ENCODE measurements at places on chromosomes 3 and 15.

DNA sequence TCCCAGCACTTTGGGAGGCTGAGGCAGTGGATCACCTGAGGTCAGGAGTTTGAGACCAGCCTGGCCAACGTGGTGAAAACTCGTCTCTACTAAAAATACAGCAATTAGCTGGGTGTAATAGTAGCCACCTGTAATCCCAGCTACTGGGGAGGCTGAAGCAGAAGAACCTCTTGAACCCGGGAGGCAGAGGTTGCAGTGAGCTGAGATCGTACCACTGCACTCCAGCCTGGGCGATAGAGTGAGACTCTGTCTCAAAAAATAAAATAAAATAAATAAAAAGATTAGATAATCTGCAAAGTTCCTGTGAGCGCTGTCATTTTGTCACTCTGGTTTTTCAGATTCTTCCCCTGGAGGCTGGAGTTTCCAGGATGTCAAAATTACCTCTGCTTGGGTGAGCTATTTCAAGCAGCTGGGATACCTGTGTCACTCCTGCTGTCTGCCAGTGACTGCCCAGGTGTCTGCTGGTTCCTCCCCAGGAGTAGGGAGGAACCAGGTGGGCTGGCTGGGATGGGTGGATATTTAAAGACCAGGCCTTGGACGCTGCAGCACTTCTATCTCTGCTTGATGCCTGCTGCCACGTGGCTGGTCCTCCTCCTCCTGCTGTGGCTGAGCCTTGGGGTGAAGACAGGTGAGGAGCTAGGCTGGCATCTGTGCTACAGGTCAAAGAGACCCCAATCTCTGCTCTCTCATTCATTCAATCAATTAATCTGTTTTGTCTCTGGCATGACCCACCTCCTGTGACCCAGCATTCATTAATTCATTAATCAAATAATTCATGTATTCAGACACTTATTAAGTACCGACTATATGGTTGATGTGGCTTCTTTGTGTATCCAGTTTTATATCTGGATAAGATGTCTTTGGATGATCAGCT lies 19.5 kb upstream of the MUC20 start:
- H3K27ac ChIP-seq: no peak overlapping the region
- H3K4me3 ChIP-seq: no peak overlapping the region
- no peaks in the 10 kb centered on the region for H3K27me3 ChIP-seq
- no peak for DNase-seq
- H3K4me1 ChIP-seq: peaks cover 13% of the 10 kb centered on the region

DNA sequence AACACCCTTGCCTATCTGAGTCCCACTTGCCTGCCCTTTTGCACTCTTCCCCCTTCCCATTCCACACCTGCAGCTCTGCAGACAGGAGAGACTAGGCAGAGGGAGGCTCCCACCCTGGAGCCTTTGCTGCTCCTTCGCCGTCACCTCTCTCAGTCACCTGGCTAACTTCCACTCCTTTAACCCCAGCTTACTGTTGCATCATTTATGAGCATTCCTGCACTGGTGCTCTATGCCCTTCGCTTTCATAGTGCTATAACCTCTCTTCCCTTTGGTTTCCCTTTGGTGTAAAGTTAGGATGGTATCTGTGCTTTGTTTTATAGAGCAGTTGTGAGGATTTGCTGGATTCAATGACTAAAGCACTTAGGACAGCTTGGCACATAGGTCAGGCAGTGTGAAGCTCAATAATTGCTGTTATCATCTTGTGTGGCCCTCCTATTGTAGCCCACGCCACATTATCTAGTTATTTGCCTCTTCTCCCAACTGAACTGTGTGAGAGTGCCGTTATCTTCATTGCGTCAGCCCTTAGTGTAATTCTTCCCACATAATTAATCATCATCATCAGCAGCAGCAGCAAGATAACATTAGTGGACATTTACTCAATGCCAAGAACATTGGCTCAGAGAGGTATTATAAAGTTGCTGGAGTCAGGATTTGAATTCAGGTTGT lies 253.9 kb downstream of the CACNA2D3 start:
- DNase-seq: no peak
- H3K4me3 ChIP-seq: no peak overlapping the region
- no peak overlapping the region for H3K27ac ChIP-seq
- no peaks in the 10 kb centered on the region for H3K27me3 ChIP-seq

GRCh38 chr15:101657968-101658784 lies 6.0 kb upstream of the TM2D3 start:
- no peaks in the 10 kb centered on the region for H3K27me3 ChIP-seq
- no peaks in the 10 kb centered on the region for H3K4me1 ChIP-seq
- H3K36me3 ChIP-seq: no peaks in the 10 kb centered on the region
- H3K27ac ChIP-seq: no peak overlapping the region
- H3K4me3 ChIP-seq: no peak overlapping the region

DNA sequence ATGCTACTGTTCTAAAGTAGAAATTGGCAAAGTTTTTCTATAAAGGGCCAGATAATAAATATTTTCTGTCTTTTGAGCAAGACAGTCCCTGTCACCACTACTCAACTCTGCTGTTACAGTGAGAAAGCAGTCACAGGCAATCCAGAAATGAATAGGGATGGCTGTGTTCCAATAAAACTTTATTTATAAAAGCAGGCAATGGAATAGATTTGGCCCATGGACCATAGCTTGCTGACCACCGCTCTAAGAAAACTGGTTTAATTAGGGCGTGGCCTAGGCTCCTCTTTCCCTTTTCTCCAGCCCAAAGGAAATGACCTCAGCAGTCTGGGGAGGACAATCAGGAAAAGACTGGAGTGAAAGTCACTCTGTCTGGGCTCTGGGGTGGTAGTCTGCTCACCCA lies 183.8 kb downstream of the MEGF11 start:
- no peaks in the 10 kb centered on the region for H3K27me3 ChIP-seq
- H3K36me3 ChIP-seq: no peaks in the 10 kb centered on the region
- H3K27ac ChIP-seq: no peak overlapping the region
- peak; percentile 37 for DNase-seq

GRCh38 chr15:53843869-53844569 lies 84.6 kb upstream of the WDR72 start:
- DNase-seq: no peak
- no peaks in the 10 kb centered on the region for H3K36me3 ChIP-seq
- H3K4me1 ChIP-seq: peaks cover 2% of the 10 kb centered on the region
- H3K27ac ChIP-seq: no peak overlapping the region
- H3K27me3 ChIP-seq: no peaks in the 10 kb centered on the region
- H3K4me3 ChIP-seq: no peak overlapping the region

DNA sequence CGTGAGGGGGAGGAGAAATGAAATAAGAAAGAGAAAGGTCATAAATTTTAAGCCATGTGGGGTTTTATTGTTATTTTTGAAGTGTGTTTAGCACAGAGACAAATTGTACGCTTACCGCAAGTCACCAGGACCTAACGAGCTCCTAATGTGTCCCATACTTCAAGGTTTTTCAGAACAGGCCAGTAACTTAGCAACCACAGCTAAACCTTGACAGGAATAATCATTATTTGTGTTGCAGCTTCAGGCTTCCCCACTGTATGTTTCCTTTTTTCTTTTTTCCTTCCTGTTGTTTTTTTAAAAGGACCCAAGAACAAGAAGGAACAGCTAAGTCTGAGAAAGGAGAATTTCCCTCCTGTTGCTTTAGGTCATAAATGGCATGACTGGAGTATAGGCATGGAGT lies 160.8 kb downstream of the TUSC7 start:
- no peaks in the 10 kb centered on the region for H3K27me3 ChIP-seq
- H3K27ac ChIP-seq: no peak overlapping the region
- no peak overlapping the region for H3K4me3 ChIP-seq

DNA sequence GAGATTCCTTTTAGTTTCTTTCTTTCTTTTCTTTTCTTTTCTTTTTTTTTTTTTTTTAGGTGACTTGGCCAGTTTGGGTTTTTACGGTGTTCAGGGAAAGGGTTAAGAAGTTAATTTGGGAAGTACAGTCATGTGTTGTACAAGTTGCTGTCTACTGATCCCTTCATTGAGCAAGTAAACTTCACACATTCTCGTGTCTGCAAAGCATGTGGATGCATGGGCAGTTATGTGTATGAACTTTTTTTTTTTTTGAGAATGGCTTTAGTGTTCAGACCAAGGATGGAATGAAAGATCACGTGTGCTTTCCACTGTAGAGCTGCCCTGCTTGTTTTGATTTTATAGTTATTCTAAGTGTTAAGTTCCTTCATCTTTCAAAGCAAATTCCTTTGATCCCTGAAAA lies 132.3 kb downstream of the PGPEP1L start:
- H3K4me1 ChIP-seq: peaks cover 16% of the 10 kb centered on the region
- no peak for DNase-seq
- H3K27ac ChIP-seq: no peak overlapping the region
- H3K36me3 ChIP-seq: no peaks in the 10 kb centered on the region

- no peaks in the 10 kb centered on the region for H3K36me3 ChIP-seq
- no peak overlapping the region for H3K4me3 ChIP-seq
- H3K27me3 ChIP-seq: no peaks in the 10 kb centered on the region
- DNase-seq: no peak
These were observed 292.0 kb upstream of the SLCO3A1 start for GRCh38 chr15:91561371-91562100.
